ENCODE measurements at places on chromosomes 7 and 10.

DNA sequence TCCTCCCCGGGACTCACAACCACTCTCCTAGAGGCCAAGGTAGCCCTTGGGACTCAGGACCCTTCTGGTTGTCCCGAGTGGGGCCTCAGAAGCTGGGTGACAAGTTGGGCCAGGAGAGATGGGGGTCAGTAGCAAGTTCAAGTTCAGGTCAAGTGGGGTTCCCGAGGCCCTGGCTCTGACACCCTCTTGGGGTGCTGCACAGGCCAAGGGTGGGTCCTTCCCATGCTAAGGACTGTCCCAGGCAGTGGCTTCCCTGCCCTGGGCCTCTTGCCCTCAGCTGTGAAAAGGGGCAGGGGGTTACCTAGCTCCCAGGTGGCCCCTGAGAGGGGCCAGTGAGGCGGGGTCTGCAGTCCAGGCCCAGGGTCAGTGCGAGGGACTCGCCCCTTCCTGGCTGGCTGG is 115.4 kb upstream of the TNRC18 start:
- no peak for DNase-seq

DNA sequence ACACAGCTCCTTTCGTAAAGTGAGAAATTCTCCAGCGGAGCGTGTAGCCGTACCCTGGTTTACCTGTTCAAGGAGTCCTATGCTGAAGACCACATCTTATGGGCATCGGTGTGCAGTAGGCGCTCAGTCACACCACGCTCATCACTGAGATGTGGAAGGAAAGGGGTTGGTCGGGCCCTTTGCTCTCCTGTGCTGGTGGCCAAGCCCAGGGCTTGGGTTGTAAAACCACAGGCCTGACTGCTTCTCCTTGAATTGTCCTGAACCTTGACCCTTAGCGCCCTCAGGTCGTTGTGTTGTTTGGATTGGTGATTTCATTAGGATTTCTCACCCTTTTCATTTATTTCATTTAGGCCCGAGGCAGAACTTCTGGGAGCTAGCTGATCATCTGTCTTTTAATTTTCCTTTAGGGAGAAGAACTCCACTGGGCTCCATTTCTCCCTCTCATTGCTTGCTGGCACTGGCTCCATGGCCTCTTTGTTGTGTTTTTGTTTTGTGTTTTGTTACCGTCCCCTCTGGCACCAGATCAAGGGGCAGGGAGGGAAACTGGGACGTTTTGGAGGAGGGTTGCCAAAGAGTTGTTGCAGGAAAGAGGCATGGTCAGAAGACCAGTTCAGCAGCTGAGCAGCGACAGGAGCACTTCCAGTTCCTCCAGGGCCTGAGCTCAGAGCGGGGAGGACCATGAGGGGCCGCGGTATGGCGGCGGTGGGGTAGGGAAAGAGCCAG is 511.4 kb upstream of the GALNT17 start:
- no peak for DNase-seq

DNA sequence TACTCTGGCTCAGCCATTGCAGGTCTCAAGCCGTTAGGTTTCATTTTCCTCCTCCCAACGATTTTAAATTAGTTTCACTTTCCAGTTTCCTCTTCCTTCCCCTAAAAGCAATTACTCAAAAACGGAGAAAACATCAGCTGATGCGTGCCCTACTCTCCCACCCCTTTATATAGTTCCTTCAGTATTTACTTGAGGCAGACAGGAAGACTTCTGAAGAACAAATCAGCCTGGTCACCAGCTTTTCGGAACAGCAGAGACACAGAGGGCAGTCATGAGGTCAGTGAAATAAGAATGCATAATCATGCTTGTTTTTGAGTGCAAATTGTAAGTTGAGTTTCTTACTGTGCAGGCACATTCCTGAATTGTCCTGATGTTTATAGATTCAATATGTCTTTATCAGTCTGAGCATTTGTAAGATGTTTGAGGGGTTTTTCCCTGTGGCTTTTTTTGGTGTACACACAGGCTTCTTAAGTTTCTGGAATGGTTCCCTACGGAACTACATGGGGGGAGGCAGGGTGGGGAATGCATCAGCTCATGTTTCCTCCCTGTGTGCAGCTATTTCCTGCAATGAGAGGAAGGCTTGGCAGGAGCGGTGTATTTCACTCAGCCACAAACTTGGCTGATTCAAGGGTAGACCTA is at the start of gene IFIT3:
Gene IFIT3, plus strand, starts transcription at position 195 of the 639 bp plus-strand sequence. Its CDS starts 77 bp downstream, at position 272.
- DNase-seq: no peak

DNA sequence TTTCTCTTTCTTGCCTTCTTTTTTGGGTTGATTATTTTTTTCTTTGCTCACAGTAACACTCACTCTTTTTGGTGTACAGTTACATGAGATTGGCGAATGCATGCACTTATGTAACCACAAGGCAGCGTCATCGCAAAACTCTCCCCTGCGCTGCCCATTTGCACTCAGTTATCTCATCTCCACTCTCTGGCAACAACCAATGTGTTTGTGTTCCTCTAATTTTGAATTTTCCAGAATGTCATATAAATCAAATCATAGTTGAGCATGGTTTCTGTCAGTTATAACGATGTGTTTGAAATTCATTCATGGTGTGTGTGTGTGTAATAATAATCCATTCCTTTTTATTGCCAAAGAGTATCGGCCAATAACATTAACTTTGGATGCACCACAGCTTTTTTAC is 23.0 kb upstream of the IGFBP3 start:
- DNase-seq: no peak

DNA sequence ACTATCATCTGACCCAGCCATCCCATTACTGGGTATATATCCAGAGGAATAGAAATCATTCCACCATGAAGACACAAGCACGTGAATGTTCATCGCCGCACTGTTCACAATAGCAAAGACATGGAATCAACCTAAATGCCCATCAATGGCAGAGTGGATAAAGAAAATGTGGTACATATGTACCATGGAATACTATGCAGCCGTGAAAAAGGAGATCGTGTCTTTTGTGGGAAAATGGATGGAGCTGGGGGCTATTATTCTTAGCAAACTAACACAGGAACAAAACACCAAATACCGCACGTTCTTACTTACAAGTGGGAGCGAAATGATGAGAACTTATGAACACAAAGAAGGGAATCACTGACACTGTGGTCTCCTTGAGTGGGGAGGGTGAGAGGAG is 9.8 kb upstream of the KNDC1 start:
- DNase-seq: no peak

- no peak for DNase-seq
Observed at GRCh38 chr7:19772841-19773760, at the start of gene TMEM196. TMEM196 (minus strand) TSS chr7:19773617; CDS start chr7:19772696, 921 bp downstream.

DNA sequence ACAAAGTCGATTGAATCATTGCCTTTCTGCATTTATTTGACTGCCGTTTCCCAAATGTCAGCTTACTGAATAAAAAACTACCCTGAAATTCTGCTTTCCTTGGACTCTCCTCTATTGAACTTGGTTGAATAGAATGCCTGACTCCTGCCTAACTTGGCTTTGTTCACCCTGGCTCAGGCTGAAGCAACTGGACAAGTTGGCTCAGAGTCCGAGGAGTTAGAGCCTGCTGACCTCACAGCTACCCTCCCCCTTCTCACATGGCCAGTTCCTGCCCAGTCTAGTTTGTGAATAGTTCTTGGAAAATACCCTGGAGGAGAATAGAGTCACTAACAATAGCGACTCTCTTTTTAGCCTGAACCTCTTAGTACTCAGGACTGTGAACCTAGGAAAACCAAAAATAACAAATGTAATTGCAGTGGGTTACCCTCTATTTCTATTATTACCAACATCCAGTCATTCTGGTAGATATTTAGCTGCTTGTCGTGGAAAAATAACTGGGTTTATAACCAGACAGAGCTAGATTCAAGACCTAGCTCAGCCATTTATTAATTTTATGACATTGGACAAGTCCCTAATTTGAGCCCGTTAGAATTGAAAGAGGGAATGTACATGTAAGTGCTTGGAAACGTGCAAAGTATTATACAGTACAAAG is 17.3 kb upstream of the NRBF2 start:
- no peak for DNase-seq

DNA sequence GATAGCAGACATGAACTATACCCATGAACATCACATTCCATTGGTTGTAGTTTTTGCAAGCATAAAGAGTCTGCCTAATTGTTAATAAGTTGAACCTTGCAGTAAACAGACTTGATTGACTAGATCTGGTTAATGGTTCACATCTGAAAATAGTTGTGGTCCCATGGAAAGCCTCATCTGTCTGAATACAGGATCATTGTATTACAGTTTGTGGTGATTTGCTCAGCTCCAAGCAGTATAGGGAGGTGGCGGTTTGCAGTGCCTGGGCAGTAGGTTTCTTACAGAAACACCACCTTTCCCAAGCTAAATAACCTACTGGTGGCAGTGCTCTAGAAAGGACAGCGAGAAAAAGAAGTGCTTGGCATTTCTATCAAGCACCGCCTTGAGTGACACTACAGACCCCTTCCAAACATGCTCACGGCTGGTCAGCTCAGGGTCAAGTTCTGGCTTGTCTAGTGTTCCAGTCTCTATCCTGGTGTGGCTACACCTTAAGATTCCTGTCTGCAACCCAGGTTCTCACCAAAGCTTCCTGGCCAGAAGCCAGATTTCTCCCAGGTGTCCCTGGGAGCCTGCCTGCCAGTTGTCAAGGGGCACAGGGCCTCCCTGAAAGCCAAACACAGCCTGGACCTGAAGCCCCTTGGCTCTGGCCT is 119.9 kb downstream of the FANK1 start:
- DNase-seq: no peak

- no peak for DNase-seq
Observed at GRCh38 chr7:126608339-126608776, 644.4 kb downstream of the GRM8 start.

- no peak for DNase-seq
Observed at GRCh38 chr7:84058311-84059076, 136.1 kb downstream of the SEMA3A start.

Data from stimulated activated CD4-positive, alpha-beta T cell treated with anti-CD3 and anti-CD28 coated beads, Interleukin-1b, Interleukin-23, amount 100 ng/mL, for 1 hour (primary cell).